Activated CD8-positive, alpha-beta memory T cell treated with anti-CD3 and anti-CD28 coated beads for 1 hour (primary cell): ENCODE measurements at places on chromosomes 3 and 15.

DNA sequence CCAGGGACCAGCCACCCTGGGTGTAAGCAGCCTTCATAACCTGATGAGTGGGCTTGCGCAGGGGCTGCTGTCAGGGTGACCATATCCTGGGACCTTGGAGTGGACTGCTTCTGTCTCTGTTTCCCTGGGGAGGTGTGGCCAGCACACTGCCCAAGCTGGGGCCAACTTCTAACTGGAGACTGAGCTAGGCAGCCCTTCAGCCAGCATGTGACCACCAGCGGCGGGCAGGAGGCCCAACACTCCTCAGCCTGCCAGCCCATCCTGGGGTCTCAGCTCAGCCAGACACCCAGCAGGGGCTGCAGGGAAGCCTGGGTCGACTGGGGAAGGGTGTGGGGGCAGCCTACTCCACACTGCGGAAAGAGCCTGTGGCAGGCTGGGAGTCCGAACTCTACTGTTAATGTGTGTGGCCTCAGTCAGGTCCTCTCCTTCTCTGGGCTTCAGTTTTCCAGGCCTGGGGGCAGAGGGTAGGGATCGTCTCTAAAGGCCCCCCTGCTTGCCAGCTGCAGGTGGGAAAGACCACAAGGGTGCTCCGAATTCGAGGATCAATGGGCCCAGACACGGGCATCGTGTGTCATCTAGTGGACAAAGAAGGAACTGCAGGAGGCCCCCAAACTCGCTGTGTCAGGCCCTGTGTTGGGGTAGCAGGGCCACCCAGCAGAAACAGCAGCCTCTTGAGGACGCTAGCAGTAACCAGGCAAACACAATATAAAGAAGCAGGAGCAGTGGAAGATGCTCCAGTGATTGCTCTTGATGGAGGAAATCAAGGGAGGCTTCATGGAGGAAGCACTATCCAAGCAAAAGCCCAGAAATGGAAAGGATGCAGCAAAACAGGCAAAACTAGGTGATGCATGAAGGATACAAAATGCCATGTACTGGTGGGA is 2.0 kb upstream of the SEMA3G start:
- peak; percentile 54 for DNase-seq

DNA sequence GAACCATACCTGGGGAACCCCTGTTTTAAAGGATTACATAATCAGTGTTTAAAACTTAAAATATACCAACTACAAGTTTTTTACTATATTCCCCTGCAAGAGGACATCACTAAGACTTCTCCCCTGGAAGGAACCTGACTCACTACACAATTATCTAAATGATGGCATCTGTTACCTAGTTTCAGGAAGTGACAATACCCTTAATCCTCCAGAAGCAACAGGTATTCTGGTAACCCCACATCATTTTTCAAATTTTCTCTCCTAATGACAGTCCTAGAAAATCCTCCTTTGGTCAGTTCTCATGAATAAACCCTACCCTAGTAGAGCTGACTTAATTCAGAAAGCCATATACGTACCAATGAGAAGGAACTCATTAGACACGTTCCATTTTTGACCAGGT is 78.4 kb downstream of the RFX7 start:
- no peak for DNase-seq

DNA sequence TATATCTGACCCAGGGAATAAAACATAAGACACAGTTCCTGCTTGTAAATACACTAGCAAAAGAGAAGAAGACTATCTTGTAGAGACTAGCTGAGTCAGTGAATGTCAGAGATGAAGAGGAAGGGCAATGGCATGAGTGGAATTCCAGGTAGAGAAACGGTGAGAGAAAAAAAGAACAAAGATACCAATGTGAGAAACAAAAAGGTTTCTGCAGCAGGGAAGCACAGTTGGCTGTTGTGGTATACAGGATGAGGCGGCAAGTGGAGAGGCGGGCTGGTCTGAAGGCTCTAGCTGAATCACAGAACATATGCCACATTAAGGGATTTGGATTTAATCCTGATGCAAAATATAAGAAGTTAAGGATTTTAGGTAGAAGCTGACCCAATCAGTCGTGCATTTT is 17.1 kb upstream of the TASOR start:
- no peak for DNase-seq

GRCh38 chr3:99772171-99772570 is 45.5 kb upstream of the CMSS1 start:
- DNase-seq, result no peak

DNA sequence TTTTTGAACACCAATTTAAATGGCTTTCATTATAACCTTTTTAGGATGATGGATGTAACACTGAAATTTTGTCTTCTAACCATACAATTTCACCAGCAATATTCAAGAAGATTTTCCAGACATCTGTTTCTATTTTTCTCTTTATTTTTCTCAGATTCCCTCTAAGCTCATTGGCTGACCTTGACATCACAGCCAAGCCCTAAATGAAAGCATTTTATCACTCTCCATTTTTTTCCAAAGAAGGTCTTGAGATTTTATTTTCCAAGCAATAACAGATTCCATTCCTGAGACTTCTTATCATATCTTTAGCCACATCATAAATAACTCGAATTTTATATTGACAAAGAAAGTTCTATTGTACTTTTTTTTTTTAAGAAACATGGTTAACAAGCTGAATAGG is 392.6 kb upstream of the THBS1 start:
- no peak for DNase-seq

DNA sequence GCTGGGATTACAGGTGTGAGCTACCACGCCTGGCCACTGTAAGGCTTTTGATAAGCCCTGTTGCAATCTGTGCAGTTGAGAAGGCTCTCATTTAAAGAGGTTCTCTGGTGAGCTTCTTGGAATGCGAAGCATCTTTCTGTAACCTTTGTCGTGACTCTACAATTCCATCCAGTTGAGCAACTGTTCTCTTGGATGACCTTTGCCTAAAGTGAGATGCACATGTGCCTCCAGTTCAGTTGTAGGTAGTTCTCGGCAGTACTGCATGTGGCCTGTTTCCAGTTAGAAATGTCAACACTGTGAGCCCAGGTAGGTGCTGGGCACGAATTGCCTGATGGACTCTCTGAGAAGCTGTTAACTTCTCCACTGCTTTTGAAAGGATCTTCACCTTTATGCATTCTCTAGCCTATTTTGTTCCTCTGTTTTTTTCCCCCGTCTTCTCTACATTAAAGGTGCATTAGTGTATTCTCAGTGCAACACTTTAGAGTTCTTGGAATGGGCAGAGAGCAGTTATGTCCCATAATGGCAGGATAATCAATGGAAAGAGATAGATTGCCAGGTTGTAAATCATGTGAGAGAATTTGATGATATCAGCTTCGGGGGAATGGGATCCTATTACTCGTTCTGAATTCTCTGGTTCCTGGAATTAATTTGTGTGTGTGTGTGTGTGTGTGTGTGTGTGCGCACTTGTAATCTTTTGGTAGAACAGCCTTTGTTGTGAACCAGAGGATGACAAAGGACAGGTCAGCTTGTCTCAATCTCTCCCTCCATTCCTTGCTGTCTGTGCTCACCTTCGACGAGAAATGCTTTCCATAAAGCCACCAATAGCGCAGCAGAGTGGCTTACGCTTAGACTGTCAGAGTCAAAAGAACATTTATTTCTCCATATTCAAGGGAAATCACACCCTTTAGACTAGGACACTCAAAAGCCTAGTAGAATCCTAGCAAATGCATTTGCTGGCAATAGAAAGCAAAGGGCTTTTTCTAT is 51.1 kb downstream of the PTPRG start:
- no peak for DNase-seq

DNA sequence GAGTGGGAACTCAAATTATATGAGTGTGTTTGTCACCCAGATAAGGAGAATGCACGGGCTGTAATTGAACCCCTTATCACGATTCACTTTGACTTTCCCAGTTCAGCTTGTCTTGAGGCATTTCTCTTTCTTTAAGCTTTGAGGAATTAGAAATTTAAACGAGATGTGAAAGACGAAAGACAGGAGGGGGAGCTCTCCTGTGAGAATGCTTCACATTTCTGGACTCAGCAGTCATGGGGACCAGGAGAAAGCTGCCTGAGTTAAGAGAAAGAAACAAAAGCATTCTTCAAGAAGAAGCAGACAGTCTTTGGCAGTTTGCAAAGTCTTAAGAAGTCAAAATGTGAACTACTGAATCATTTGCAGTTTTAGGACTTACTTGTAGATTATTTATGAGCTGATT is 205.6 kb downstream of the NECTIN3 start:
- no peak for DNase-seq

DNA sequence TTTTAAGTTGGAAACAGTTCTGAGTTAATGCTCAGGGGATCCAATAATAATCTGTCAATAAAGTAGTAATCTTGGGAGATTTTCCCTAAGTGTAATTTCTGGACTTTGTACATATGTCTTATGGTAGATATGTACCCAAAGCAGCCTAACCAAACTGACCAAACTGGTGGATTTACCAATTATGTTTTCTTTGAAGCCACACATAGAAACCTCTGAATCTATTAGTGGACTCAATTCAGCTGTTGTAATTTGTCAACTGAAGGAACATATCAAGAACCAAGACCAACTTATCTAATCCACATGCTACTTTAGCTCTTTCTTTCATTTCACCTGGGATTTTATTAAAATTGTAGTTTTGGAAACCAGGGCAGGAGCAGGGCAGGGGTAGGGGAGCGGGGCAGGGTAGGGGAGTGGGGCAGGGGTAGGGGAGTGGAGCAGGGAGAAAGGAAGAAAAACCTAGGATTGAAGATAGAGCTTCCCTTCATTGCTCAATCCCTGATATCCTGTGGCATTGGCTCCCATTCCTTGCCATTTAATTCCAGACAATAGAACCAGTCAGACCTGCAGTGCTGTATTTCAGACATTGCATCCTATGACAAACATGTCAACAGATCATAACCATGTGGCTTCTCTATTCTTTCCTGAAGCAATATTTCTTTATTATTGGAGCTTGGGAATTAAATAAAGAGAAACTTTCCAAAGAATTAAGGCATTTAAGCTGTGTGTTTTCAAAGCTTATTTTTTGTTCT is 101.8 kb downstream of the NFKBIZ start:
- DNase-seq, result no peak

DNA sequence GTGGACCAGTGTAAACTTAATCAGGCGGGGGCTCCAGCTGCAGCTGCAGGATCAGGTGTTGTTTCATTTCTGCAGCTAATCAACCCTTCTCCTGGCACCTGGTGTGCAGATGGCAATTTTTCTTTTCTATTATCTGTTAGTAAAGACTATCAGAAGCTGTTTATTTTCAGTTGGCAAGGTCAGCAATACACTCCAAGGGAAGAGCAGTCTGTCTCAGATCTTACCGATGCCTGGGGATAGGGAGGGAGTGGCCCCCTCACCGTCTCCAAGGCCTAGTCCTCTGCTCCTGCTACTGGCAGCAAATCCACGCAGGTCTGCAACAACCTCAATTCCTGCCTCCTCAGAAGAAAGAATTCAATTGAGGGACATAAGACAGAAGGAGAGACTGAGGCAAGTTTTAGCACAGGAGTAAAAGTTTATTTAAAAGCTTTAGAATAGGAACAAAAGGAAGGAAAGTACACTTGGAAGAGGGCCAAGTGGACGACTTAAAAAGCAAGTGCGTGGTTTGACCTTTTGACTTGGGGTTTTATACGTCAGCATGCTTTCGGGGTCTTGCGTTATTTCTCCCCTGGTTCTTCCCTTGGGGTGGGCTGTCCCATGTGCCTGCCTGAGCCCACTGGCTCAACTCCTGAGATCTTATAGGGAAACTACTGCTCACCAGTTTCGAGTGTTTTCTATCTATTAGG is 9.2 kb downstream of the CCRL2 start:
- no peak for DNase-seq

DNA sequence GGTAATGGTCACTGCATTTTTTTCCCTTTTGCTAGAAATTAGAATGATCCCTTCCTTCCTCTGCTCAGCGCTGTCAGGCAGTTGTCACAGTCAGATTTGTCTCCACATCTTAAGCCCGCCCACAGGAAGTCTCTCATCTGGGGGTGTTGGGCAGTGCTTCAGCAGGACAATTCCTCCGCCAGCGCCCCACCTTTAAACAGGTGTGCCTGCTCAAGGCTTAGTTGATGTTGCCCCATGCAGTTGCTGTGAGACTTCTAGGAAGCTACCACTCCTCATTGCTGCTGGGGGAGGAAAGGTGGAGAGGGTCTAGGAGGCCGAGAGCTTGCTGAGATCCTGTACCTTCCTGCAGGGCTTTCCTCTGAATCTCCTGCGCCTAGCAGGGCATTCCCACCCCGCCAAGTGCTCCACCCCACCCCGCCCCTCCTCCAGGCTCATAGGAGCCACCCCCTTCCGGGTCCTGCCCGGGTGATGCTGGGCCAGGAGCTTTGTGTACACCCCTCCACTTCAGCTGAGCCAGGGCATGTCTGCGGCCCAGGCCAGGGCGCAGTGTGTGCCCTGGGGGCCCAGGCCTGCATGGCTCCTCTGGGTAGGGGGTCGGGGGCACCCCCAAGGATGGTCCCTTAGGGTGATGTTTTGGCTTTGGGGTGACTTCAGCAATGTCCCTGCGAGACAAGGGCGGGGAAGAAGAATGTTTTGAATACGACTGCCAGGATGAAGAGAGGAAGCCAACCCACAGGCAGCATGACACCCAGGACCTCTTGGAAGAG is 68.7 kb downstream of the TRAK1 start:
- DNase-seq, result peak; percentile 3

GRCh38 chr3:187288131-187288854 is 3.2 kb downstream of the MASP1 start:
- no peak for DNase-seq

DNA sequence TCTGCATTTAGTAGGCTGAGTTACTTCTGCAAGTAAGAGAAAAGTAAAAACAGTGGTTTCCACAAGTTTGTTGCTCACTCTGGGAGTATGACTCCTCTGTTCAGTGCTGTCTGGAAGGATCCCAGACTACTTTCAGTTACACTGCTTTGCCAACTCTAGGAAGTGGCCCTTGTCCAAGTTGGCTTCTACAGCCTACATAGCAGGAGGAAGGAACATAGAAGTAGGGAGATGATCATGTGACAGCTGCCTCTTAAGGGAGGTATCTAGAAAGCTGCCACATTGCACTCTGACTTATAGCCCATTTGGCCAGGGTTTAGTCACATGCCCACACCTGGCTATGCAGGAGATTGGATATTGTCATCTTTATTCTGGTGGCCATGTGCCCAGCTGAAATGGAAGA is 298.1 kb downstream of the NSUN3 start:
- no peak for DNase-seq

- no peak for DNase-seq
Observed at GRCh38 chr3:14523792-14524191, 16.4 kb downstream of the GRIP2 start.

- no peak for DNase-seq
Observed at GRCh38 chr3:134864636-134865035, 69.6 kb downstream of the EPHB1 start.

DNA sequence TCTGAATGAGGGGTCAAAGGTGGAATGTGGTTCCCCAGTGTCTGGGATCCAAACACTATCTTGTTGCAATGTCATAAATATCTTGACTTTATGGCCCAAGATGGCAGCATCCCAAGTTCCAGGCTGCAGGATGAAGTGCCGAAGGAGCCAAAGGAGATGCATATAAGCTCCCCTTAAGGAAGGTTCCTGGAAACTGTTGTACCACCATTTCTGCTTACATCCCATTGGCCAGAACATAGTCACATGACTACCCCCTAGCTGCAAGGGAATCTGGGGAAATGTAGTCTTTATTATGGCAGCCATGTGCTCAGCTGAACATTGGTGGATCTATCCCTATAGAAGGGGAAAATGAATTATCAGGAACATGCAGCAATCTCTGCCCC is 54.3 kb downstream of the BDH1 start:
- DNase-seq, result no peak
